ENCODE measurements at places on chromosomes 13 and 19.

DNA sequence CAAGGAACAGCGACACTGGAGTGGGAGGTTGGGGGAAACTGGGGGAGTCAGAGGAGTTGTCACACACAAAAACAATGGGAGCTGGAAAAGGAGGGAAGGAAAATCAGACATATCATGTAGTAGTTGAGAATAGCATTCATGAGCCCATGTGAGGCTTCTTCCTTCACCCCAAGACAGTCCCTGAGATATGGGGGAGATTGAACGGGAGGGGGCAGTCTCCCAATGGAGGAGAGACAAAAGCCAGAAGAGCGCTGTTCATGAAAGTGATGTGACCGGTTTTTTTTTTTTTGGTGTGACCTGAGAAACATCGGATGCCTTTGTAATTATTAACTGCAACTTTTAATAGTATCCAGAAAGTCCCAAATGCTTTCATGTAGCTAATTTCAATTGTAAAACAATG, 631.8 kb upstream of the KLF12 start:
- no peak for DNase-seq

DNA sequence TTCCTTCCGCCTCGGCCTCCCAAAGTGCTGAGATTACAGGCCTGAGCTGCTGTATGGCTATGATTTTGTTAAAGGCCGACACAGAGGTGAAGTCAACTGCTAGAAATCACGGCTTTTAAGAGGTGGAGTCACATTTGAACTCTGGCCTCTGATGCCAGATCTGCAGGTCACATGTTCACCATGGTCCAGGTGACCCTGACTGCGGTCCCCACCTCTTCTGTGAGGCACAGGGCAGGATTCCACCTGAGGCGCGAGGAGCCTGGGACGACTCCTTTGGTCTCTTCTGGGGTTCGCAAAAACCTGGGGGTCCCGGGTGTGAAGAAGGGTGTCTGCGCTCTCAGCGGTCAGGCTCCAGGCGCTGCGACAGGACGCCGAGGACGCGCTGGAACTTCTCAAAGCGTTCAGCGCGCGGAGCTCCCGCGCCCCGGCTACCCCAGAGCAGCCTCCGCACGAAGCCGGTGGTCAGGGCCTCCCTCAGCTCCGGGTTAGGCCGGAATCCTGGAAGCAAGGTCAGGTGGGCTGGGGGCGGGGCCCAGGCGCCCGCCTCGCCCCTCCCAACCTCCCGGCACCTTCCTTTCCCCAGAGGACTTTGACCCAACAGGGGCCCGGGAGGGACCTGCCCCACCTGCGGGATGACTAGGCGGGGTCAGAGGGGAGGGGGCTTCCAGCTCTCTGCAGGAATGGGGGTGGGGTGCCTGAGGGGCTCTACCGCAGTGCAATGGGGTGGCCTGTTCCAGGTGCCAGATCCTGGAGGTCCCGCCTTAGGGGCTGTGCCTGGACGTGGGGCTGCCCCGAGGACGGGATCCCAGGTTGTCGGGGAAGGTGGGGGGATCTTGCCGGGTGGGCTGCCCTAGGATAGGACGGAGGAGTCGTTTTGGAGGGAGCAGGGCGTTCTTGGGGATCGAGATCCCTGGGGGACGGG, 13.0 kb downstream of the TRIP10 start:
- DNase-seq = no peak

GRCh38 chr13:109209526-109209925, 576.9 kb downstream of the IRS2 start:
- no peak for DNase-seq

- no peak for DNase-seq
These were observed 34.7 kb downstream of the OLFM2 start for GRCh38 chr19:9901642-9902041.

DNA sequence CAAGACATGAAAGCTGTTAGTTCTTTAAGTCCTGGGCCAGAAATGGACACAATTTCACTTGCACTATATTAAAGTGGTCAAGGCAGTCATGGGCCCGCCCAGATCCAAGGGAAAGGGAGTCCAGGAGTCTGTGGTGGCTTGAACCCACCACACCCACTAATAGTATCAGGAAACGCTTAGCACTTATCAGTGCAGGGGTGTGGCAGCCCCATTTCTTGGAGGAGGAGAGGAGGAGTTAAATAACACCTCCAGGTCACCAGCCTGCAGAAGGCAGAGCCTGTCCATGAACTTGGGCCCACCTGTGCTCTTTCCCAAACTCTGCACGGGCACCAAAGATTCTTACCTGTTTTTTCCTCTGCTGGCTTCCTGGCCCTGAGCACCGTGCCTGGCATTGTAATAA, 5.4 kb upstream of the NTN5 start:
- DNase-seq = no peak

GRCh38 chr13:73880365-73880764, 253.8 kb downstream of the KLF12 start:
- DNase-seq = no peak

DNA sequence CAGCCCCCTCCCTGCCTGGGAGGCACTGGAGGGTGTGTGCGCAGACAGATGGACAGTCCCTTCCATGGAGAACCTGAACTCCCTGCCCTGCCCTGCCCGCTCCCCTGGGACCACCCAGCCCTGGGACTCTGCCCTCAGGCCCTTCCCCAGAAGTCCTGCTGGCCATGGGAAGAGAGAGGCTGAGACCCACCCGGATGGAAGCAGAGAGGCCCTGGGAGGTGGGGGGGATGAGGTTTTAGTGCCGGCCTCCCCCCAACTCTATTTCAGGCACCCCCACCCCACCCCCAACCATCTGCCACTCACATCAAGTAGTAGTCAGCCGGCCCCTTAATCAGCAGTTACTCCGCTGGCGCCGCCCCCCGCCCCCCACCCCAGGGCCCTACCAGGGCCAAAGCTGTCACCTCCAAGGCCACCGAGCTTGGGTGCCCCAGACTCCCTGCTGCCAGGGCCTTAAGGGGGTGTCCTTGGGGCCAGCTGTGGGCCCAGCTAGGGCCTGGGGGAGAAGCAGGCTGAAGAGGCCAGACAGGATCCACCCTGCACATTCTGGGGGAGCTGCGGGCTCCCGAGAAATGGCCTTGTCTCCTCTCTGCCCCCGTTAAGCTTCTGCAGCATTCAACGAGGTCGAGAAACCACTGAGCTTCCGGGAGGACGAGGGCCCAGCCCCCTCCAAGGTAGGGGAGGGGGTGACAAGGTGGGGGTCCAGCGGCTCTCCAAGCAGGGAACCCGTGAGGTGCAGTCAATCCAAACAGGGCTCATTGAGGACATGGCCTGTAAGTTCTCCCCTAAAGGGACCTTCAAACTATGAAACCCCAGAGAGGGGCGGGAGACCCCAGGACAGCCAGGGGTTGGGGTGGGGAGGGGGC, 17.4 kb downstream of the NMRK2 start:
- DNase-seq = no peak

DNA sequence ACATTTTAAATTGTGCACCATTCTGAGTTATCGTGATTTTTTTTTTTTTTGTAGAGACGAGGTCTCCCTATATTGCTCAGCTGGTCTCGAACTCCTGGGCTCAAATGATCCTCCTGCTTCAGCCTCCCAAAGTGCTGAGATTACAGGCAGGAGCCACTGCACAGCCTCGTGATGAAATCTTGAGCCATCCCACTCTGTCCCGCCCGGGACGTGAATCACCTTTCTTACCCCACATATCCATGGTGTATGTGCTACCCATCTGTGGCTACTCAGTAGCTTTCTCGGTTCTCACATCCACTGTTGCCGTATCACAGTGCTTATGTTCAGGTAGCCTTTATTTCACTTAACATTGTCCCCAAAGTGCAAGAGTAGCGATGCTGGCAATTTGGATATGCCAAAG, 26.5 kb downstream of the PAK4 start:
- DNase-seq = no peak

- no peak for DNase-seq
These were observed 496.7 kb downstream of the GPC6 start for GRCh38 chr13:93723316-93723715.

GRCh38 chr19:7692417-7693088, 9.4 kb downstream of the FCER2 start:
- DNase-seq = no peak

DNA sequence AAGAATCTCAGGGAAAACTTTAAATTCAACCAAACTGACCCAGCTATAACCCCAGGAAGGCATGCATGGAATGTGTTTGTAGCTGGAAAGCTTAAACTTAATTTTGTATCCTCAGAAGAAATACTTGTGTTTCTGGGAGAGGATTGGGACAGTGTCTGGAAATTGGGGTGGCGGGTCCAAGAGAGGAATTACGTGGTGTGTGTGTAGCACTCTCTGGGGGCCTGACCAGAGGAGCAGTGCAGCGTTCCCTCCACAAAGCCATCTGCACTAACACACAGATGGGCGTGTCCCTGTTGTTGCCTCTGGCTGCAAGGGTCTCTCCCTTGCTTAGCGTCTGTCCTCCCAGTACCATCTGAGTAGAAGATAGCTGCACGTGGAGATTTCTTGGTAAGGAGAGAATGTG, 6.4 kb downstream of the GARRE1 start:
- DNase-seq = no peak

DNA sequence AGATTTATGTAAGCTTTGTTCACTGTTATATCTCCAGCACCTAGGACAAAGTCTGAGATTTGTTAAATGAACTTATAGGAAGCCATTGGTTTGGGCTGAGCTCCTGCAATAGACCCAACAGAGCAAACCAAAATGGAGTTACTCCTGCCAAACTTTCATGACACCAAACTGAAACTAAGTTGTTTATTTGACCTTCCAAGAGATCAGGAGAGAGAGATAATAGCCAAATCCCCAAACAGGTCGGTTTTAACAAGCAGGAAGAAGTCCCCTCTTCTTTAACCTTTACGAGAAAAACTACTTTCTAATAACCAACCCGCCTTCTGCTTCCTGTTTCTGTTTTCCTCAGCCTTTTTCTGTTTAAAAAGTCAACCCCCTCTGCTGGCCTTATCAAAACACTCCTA, 54.9 kb upstream of the ATP12A start:
- DNase-seq = no peak

DNA sequence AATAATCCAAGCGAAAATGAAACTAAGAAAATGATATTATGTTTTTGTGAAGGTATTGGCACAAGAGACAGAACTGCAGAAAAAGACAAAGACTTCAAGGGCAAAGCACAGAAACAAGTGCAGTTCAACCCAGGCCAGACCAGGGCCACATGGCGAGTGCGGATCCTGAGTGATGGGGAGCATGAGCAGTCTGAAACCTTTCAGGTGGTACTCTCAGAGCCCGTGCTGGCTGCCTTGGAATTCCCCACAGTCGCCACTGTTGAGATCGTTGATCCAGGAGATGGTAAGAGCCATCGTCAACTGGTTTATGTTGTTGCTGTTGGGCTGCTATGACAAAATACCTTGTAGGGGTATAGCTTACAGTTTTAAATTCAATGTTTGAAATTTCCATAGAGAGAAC, 82.6 kb downstream of the FREM2 start:
- no peak for DNase-seq

DNA sequence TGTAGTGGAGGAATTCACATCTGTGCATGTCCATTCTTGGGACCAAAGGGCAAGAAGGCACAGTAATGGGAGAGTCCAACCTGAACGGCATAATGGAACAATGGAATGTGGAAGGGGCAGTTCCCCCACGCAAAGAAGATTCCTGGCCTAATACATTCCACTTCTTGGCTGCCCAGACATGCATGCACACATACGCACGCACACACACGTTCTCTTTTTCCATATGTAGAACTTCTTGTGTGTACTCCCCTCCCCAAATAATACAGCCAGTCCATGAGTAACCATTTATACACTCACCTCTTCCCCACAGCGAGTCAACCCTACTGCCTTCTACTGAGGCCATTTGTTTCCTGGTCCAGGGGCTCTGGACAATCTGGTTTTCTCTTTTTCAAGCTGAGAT, 6.0 kb upstream of the STK24 start:
- no peak for DNase-seq

- DNase-seq = no peak
These were observed 4.6 kb downstream of the CADM4 start for GRCh38 chr19:43634872-43635560.

DNA sequence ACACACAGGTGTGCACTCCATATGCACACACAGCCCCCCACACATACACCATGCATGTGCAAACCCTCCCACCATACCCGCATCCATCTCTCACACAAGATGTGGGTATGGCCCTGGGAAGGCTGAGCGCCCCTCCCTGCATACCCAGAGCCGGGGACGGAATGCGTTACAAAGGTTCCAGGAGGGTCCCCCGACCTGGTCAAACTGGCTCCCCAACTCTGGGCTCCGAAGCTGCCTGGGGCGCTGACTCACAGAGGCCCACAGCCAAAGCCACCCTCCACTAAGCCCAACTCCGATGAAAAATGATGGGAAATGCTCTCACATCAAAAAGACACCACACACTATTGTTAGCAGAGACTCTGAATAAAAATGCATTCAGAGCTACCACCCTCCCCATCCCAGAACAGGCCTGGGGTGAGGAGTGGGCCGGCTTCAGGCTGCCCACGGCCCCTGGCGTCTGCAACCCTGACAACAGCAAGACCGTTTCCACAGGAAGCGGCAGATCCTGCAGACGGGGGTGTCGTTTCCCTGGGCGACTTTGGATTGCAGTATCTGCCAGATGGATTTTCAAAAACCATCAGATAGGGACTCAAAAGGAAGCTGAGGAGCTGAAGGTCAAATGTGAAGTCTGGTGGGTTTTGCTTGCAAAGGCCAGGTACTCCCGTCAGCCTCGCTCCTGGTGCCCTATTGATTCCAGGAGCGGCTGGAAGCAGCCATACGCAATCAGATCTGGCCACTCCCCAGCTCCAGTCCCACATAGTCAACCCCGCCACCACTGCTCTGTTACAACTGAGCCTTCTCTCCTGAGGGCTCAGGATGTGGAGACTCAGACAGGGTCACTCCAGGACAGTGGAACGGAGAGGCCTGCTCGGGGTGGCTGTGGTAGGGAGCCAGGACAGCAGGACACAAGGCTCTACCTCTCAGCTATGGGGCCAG, 14.3 kb downstream of the PEPD start:
- no peak for DNase-seq

- no peak for DNase-seq
These were observed 13.9 kb downstream of the IGLON5 start for GRCh38 chr19:51325161-51325976.

DNA sequence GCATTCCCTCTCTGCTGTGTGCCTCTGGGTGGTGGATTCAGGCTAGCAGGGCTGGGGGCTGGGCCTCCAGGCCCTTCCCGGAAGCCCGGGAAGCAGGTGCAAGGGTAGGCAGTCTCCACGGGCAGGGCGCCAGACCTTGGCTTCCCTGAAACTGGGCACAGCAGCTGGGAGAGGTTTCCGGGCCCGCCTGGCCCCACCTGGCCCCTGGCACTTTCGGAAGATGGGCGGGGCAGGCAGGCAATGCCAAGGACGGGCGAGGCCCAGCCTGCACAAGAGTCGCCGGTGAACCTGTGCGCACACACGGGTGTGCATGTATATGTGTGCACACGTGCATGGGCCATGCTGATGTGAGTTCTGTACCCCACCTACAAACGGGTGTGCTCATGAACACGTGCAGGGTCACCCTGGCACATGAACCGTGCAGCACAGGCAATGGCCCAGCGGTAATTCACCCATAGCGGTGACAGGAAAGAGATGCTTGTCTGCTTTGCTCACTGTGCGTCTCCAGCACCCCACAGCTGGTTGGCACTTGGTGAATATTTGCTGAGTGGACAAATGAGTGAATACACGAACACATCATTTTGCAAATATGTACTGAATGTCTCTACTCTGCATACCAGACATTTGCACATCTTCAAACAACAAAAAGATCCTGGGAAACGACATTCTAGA, 15.3 kb downstream of the GADD45B start:
- no peak for DNase-seq

- DNase-seq = no peak
These were observed 669.9 kb upstream of the PCDH20 start for GRCh38 chr13:62085337-62086229.

GRCh38 chr13:112893570-112894422, 75.2 kb upstream of the MCF2L start:
- DNase-seq = no peak

GRCh38 chr19:40763963-40764362, 11.4 kb upstream of the MIA start:
- no peak for DNase-seq
